Lower leg skin (tissue), 4 donors: ENCODE measurements at places on chromosomes 12 and 14. TPM values are rescaled to one million over a fixed set of nuclear protein-coding genes. Genes with fewer than 3 reads are reported as not detected.

DNA sequence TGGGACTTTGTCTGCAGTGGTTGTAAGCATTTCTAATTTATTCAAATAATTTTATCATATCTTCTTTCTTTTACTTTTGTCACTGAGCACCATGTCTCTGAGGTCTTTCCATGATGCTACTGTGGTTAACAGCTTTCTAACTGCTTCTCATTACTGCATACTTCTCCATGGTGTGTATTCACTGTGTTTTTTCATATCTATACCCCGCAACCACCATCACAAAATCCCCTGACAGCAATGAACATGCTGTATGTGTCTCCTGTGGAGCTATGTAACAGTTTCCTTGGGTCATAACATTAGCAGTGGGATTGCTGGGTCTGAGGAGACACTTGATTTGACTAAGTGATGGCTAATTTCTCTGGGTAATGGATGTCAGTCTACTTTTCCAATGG is 29.2 kb upstream of the CHST11 start:
- DNase-seq = no peak

The OTUB2 gene
- 20.2 TPM for total RNA-seq

The CIDEB gene
- 10.6 TPM for total RNA-seq

The KERA gene
- total RNA-seq = not detected
